GM19239 (cell line): ENCODE measurements at places on chromosomes 5 and 9.

DNA sequence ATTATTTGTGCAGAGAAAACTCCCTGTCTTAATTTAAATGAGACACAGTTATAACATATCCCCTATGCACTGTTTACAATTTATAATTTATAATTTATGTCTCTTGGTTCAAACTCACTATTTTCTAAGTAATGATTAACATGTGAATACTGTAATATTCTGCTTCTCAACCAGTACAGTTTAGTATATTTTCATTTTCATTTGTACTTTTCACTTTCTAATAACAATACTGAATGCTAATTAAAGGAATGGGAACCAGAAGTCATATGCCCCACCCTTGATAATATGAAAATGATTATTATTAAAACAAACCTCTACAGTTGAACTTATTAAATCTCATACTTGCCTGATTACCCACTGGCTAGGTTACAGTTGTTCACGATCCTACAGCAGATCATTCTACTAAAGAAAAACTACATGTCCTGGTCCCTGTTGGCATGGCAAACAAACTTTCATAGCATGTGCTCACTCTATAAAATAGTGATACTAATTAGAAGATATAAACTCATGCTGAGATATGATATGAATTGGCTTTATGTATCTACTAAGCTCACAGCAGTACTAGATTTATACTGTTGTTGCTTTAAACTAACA lies 66.4 kb downstream of the POU5F2 start:
- DNase-seq, result no peak

- no peak for DNase-seq
Measured at GRCh38 chr5:37005252-37005651, 128.7 kb downstream of the NIPBL start.

GRCh38 chr5:59466271-59466670 lies 427.3 kb downstream of the PDE4D start:
- no peak for DNase-seq

DNA sequence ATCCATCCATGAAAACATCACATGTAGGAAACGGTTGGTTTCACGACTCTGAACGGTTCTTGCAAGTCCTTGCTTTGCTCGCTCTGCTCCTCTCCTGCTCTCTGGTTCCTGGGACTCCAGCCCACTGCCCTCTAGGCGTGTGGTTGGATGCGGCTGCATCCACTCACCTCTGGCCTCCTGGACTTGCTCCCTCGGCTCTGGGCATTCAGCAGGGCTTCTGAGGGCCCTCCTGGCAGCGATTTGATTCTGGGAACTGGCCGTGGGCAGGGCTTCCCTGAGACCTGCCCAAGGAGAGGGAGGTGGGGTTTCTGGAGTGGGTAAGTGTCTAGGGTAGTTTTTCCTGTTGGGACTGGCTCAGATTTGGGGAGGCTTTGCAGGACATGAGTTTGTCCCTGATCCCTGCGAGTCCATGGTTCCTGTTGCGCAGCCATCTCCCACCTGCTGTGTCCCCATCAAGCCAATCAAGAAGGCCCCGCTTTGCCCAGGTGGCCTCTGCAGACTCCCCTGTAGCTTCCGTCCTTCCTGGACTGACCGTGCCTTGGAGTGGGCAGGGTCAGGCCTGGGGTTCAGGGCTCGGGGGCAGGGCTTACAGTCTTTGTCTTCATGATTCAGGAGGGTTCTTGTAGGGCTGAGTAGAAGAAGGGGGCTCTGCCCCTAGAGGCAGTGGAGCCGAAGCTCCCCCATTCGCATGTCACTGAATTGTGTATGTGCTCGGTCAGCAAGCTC lies 192.3 kb downstream of the CACNA1B start:
- DNase-seq, result no peak

- no peak for DNase-seq
Measured at GRCh38 chr9:112299514-112299913, 33.9 kb downstream of the PTBP3 start.

GRCh38 chr9:88579050-88579715 lies 44.2 kb downstream of the NXNL2 start:
- no peak for DNase-seq

DNA sequence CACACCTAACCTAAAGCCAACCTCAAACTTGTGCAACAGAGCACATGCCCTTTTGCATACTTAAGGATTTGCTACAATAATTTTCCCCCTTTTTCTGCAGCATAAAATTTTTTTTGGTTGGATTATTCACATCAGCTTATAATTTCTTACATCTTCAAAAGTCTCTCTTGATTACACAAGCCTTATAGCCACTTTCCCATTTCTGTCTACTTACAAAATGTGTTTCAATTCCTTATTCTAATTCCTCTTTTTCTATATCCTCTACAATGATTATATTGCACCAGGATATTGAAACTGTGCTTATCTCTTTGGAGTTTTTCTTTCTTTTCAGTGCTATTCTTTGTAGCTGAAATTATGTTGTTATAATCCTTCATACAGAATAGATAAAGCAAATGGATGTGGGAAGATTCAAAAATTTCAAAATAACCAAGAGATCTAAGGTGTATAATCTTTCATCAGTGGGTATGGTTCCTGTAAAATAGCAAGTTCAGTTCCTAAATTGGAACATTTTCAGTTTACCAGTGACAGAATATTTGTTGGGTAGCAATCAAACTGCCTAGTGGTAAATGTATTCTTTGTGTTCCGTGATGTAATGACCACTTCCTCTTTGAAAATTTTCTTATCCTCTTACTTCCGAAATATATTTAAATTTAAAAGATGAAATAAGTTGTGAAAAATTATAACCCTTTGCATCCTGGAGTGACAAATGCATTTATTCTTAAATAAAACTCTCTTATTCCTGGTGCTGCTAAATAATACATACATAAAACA lies 386.8 kb upstream of the CHD1 start:
- no peak for DNase-seq

DNA sequence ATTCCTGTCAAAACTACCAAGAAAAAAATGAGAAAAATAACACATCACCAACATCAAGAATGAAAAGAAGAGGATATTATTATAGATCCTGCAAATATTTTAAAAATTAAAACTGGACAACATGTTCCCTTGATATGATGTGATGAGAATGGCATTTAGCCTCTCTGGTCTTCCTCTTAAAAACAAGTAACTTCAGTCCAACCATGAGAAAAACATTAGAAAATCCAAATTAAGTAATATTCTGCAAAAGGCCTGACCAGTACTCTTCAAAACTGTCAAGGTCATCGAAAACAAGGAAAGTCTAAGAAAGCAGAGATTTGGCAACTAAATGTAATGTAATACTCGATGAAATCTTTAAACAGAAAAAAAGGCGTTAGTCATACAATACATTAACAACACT lies 167.1 kb upstream of the SNX2 start:
- no peak for DNase-seq

DNA sequence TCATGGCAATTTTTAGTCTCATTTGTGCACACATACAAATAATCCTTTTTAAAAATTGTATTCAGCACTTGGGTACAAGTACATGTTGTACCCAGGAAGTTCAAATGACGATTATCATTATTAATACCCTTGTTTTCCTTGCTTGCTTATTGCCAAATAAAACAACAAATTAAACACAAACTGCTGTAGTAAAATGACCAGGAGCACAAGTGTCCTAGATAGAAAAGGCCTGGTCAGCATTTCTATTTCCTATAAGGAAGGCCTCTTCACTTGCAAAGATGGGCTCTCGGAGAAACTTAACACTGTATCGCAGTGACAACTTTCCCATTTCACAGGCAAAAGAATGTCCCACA lies 34.7 kb upstream of the PLPP1 start:
- DNase-seq, result no peak

GRCh38 chr9:19788152-19788551 lies 685 bp downstream of the SLC24A2 start:
- no peak for DNase-seq

DNA sequence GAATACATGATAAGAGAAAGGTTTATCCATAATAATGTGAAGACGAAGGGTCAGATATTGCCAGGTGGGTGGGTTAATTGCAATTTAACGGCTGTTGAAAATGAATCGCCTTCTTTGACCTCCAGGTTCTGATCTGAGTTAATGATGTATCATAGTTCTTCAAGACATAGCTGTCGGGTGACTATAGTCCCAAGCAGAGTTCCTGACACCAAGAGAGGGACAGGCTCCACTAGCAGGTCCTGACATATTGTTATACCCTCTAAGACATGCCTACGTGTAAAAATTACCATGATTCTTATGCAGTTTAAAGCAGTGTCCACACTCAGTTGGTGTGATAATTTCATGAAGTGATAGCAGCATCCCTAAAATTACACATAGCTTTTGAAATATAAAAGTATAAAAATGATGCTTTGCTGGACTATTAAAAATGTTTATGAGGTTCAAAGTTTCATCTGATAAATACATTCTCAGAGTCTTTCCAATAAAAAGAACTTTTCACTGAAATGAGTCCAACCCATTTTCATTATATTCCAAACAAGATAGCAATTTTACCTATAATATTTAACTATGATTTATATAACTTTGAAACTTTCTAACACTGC lies 53.0 kb downstream of the NTRK2 start:
- no peak for DNase-seq

DNA sequence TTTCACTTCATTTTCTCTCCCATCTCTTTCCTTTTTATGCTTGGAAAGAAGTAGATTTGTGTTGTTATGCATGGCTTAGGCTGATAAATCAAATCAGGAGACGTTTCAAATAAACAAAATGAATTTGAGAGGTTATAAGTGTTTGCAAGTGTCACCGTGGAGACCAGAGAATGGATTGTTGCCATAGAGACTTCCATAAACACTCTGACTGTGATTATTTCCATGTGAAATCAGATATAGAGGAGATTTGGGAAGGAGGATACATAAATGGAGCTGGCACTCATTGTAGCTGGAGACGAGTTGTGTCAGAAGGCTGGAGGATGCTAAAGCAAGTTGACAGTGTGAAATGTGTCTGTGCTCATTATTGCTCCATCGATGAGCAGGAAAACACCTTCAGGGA lies 84.2 kb upstream of the PCSK1 start:
- DNase-seq, result no peak

- no peak for DNase-seq
Measured at GRCh38 chr5:179422213-179422855, 77.1 kb upstream of the ADAMTS2 start.

DNA sequence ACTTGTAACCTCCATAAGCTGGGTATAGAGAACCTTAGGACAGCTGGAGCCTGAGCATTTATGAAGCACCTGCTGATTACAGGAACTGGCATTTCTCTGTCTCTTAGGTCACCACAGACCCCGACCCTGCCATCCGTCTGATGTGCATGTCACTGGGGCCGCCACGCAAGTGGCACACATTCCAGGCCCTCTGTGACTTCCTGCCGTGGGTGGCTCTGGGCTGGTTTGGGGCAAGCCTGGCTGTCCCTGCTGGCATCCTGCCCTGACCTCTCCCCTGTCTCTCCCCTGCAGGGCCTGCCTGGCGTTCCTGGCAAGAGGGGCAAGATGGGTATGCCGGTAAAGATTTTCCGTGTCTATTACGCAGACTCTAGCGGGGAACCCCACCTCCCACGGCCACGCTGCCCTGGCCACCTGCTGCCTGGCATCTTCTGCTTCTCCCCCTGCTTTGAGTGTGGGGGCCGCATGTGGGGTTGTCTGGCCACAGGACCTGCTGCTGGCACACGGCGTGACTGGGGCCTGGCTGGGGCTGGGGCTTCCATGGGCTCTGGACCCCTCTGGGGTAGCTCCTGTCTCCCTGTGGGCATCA lies 55.4 kb downstream of the COL27A1 start:
- DNase-seq, result no peak

GRCh38 chr9:70160686-70161600 lies 97.8 kb upstream of the SMC5 start:
- no peak for DNase-seq

GRCh38 chr5:1255081-1255561 lies 29.9 kb downstream of the SLC6A18 start:
- DNase-seq, result no peak

DNA sequence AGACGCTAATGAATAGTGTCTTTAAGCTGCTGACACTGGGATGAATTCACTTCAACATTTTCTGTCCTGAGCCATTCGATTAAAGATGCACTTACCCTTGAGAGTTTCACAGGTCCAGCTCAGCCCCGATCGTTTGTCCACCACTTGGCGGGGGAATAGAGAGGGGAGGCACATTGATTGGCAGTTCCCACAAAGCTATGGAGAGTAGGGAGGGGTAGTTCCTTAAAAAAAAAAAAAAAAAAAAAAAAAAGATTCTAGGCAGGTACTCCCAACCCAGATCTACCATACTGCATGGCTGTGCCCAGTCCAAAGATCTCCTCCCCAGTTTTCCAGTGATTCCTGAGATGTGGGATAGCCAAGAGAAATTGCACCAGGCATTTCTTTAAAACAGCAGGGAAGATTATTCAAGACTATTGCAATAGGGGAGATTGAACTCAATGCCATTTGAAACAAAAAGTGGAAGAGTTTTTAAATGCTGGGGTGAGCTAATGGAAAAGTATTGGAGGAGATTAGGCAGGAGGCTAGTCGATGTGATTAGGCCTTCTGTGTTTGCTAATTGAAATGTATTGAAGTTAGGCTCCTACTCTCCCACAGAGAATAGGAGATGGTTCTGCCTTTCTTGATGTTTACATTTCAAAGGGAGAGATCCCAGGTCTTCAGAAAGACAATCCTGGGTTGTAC lies 2217.4 kb upstream of the WWC1 start:
- no peak for DNase-seq

DNA sequence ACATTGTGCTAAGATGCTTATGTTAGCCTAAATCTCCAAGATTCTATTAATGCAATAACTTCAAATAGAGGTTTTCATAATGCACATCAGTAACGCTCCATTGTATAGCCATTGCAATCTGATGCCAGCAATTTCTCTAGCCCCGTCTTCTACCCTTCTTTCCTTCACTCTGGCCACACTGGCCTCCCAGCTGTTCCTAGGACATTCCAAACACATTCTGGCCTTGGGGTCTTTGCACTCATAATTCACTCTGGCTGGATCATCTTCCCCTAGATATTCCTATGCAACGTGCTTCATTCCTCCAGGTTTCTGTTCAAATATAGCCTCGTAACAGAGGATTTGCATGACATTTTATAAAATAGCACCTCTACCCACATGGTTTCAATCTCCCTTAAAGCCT lies 23.3 kb downstream of the FAM81B start:
- no peak for DNase-seq

GRCh38 chr5:136200761-136201160 lies 7.8 kb upstream of the SMIM32 start:
- DNase-seq, result no peak

DNA sequence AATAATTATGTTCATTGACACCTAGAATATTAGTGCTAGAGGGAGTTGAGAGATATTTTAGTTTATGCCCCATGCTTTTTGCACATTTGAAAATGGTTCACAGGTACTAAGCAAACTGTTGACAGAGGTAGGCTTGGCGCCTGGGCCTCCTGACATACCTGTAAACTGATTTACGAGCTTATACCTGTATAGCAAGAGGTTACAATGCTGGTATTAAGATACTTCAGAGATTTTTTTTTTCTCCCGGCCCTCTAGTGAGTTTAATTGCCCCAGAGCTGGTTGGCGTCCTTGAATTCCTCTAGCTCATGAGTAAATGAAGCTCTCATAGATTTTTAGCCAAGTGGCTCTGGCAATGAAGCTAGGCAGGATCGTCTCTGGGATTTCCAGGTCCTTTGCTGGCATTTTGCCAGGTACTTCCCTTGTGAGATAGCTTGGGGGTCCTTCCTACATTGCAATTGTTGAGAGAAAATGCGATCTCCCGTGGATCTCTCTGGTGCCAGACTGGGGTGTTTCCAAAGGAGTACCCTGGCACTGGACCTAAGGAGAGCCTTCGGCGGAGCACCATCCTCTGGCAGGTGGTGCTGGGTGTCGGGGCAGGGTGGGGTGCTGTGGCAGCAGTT lies 9.0 kb downstream of the SLC36A1 start:
- no peak for DNase-seq

- no peak for DNase-seq
Measured at GRCh38 chr5:98016771-98017170, 756.7 kb upstream of the RGMB start.
